ENCODE measurements at places on chromosomes 2 and 18.

DNA sequence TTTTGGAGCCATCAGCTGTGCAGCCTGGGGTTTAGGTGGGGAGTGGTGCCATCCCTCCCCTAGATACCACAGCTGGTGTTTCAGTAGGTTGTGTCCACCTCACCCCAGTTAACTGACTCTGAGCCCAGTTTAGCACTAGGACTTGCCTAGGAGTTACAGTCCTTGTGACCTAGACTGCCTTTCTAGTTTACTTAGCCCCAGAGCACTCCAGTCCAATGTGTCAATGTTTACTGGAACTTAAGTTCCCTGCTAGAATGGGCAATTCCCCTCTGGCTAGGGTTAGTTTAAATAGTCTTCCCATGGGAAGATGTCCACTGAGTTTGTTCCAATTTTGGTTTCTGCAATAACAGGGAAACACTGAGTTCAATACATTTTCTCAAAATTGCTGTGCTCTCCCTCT lies 909.2 kb downstream of the CCDC85A start:
- ATAC-seq, result no peak

DNA sequence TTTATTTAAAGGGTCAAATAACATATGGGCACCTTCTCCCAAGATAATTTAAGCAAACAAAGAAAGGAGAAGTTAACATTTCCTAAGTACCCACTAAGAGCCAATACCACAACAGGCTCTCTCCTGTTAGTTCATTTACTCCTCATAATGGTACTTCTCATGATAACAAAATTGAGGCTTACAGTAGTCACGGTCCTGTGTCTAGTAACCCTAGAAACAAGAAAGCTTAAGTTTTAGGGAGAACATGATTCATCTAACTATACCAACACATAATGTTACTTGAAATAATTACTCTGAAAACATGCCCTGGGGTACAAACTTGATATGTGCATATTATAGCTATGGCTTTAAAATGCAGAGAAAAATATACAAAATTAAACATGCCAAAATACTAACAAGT lies 19.8 kb downstream of the IWS1 start:
- ATAC-seq, result peak; percentile 67

DNA sequence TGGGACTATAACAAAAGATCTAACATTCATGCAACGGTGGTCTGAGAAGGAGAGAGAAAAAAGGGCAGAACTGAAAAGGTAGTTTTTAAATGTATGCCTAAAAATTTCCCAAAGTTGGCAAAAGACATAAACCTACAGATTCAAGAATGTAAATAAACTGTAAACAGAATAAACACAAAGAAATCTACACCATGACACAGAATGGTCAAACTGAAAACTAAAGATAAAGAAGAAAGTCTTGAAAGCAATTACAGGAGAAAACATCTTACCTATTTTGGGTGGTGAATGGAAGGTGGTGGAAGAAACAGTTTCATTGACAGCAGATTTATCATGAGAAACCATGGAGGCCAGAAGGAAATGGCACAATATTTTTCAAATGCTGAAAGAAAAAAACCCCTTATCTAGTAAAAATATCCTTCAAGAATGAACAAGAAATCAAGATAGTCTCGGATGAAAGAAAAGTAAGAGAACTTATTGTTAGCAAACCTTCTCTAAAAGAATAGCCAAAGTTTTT lies 35.6 kb upstream of the ZNF397 start:
- no peak for ATAC-seq

DNA sequence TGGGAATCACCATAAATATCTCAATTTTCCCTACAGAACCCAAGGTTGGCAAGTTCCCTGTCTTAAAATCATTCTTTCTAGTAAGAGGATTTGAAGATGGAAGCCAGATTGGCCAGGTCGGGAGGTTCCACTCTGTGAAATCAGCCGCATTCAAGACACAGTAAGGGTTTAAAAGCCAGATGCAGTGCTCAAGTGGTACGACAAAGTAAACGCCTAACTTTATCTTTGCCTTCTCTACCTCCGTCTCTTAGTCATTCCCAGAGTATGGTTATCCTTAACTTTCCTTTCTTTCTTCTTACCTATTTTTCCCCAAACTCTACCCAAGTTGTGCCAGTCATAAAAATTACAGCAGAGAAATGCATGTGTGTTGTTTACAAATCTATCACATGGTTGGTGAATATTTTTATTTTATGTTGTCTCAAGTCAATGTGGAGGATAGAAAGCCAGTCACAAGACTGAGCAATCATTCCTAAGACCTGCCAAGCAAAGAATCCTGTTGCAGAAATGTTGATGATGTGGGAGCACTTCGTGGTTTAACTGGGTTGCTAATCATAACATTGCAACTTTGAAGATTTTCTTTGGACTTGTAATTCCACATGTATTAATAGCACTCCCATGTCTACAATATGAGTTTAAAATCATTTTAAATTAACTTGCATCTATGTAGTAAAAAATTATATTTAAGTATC lies 62.6 kb downstream of the SLC40A1 start:
- no peak for ATAC-seq

DNA sequence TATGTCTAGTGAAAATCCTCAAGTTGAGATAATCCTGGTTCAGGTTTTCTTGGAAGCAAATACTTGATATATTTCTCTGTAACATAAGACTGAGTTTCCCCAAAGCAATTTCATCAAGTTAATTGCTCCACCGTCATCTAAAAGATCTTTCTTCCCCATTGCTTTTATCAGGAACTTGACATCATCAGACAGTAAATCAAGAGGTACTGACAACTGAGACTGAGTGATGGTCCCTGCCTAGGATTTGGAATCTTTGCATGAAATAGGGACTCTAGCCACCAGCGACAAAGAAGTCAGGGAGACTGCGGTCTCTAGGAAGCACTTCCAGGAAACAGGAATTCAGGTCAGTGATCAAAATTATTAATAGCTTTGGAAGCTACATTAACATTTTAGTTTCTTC lies 43.4 kb upstream of the SCN1A start:
- ATAC-seq, result peak; percentile 72

DNA sequence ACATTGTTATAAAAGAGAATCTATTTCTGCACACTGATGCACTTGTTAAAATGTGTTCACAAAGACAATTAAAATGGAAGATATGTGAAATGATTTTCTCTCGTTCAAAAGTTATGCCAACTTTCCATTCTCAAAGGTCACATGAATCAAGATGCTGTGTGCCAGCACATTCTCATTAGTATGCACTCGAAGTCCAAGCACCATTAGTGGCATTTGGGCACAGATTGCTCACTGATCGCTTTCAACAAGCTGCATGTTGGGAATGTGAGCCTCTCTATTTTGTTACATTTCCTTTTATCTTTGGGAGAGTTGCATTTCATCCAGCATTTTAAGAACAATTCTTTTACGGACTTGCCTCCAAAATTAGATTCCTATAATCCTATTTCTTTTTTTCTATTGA lies 398.9 kb downstream of the FBXO15 start:
- ATAC-seq, result no peak

DNA sequence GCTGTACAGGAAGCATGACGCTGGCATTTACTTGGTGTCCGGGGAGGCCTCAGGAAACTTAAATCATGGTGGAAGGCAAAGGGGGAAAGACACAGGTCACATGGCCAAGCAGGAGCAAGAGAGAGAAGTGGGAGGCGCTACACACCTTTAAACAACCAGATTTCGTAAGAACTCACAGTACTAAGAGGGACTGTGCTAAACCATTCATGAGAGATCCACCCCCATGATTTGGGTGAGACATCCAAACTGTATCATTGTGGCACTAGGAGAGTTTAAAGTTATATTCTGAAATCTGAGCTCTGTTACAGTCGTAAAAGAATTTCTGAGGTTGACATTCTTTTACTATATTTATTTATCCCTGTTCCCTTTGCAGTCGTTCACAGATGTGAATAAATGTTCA lies 116.6 kb downstream of the ICA1L start:
- ATAC-seq, result no peak

GRCh38 chr18:42228581-42228980 lies 273.5 kb downstream of the PIK3C3 start:
- no peak for ATAC-seq

- ATAC-seq, result peak; percentile 29
Observed at GRCh38 chr2:212228743-212229171, 309.8 kb downstream of the ERBB4 start.

DNA sequence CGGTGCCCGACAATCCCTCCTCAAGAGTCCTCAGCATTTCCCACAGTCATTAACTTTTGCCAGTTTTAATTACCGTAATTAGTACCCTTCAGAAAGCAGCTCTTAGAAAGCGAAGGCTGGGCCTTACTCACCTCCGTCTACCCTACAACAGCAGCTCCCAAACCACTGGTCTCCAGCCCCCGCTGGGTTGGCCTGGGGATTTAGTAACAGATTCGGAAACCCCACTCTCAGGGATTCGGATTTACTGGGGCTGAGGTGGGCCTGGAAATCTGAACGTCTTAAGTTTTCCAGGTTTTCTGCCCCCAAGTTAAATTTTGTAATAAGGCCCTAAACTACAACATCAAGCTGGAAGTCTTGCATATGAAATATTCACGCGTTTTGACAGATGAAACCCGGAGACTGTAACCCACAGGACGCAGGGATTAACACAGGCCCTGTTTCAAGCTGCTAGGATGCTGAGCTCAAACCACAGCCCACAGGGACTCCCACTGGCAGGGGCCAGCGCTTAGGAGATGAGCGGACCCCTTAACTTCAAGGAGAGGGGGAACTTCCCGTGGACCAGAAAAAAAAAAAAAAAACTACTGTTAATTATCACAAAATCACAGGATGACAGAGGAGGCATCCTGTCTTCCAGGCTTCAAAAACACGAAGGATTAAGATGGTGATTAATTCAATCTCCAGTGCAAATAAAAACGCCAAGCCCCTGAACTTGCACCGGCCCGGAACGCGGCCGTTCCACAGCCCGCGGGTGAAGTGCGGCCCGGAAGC lies 985 bp downstream of the ILKAP start:
- peak; percentile 2 for ATAC-seq

DNA sequence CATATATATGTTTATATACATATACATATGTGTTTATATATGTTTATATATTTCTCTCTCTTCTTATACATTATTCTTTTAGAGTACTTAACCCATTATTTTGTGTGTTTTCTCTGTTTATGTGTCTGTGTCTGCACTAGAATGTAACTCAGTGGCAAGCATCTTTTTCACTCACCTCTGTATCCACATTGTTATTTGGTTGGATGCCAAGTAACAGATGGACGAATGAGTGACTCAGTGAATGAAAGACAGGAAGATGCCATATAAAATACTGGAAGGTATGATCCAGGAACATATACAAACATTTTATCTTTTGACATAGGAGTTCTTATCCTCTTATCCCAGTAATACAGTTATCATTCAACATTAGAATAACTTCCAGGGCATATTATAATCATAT lies 684.8 kb downstream of the RNF144A start:
- ATAC-seq, result no peak

GRCh38 chr18:4248686-4249085 lies 206.4 kb downstream of the DLGAP1 start:
- ATAC-seq, result no peak

- ATAC-seq, result no peak
Observed at GRCh38 chr18:47403317-47403716, 151.9 kb upstream of the SKOR2 start.

- peak; percentile 0 for ATAC-seq
Observed at GRCh38 chr2:73232403-73233153, 461 bp downstream of the PRADC1 start.

DNA sequence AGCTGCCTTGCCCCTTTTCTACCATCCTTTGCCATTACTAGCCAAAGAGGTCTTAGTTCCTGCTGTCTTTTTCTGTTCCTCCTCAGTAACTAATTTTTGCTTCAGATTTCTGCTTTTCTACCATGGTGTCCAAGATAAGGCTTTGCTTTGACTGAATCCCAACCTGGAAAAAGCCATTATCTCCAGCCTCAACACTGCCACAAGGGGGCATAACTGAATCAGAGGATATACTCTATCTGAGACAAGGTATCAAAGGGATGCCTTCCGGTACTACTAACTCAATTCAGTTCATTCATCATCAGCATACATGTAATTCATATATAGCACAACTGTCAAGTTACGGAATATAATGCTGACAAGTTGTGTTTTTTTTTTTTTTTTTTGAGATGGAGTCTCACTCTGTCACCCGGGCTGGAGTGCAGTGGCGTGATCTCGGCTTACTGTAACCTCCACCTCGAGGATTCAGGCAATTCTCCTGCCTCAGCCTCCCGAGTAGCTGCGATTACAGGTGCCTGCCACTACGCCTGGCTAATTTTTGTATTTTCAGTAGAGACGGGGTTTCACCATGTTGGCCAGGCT lies 11.4 kb downstream of the OSGEPL1 start:
- ATAC-seq, result no peak

- no peak for ATAC-seq
Observed at GRCh38 chr18:78448106-78448505, 531.5 kb upstream of the SALL3 start.

DNA sequence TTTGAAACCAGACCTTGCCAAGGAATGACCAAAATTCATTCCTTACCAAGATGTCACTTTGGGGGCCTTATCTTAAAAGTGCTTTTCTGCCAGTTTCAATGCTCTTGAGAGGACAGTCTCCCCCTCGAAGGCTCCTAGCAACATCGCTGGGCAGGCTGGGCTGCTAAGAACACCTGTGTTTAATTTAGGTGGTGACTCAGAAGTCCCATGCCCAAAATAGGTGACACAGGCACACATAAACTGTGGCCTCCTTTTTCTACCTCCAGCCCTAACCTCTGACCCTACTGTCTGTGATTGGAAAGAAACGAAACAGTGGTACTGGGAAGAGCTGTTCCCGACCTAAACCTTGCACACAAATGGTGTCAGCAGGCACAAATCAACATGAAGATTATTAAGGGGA lies 28.7 kb upstream of the ROCK2 start:
- no peak for ATAC-seq

GRCh38 chr2:215790523-215791421 lies 222.6 kb downstream of the MREG start:
- ATAC-seq, result no peak

GRCh38 chr2:239257511-239257937 lies 143.3 kb downstream of the HDAC4 start:
- ATAC-seq, result peak; percentile 92

GRCh38 chr2:17877811-17878280 lies 621 bp upstream of the KCNS3 start:
- peak; percentile 2 for ATAC-seq

GRCh38 chr2:209613649-209614305 lies 157.9 kb upstream of the UNC80 start:
- ATAC-seq, result no peak

DNA sequence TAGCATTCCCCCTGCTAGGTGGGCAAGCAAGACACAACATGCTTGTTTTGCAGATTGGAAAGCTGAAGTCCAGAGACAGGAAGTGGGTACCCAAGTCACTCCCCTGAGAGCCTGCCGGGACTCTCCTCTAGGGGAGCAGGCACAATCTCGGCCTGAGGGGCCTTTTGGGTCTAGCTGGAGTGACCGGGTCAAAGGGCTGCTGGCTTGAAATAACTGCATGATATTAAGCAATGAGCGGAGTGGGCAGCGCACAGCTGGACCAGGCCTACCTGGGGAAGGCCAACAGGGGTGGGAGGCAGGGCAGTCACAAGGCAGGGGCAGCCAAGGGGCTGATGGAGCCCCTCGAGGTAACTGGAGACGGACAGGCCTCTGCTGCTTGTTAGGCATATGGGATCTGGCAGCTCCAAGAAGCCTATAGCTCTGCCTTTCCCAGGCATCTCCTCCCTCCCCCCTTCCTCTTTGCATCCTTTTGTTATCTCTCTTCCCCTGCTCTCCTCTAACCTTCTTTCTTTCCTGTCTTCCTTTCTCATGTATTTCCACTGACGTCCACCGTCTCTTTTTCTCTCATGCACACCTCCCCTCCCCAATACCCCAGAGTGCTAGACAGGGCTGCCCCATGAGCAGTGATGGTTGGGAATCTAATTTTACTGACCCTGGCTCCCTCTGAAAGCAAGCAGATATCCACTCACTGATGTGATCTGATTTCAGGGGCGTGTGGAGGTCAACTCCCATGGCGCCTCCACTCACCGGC lies 237.5 kb downstream of the LOXHD1 start:
- ATAC-seq, result no peak

GRCh38 chr18:9742524-9743131 lies 34.5 kb downstream of the RAB31 start:
- ATAC-seq, result no peak

Measured in motor neuron (in vitro differentiated cells).